ENCODE measurements at places on chromosomes 7 and 10.

DNA sequence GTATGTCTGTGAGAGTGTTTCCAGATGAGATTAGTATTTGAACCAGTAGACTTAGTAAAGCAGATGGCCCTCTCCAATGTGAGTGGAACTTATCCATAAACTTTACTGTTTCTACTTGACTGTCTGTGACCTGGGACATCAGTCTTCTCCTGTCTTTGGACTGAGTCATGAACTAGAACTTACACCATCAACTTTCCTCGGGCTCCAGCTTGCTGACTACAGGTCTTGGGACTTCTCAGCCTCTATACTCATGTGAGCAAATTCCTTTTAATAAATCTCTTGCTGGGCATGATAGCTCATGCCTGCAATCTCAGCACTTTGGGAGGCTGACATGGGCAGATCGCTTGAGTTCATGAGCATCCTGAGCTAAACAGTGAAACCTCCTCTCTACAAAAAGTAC lies 25.7 kb upstream of the WAPL start:
- DNase-seq, result no peak

DNA sequence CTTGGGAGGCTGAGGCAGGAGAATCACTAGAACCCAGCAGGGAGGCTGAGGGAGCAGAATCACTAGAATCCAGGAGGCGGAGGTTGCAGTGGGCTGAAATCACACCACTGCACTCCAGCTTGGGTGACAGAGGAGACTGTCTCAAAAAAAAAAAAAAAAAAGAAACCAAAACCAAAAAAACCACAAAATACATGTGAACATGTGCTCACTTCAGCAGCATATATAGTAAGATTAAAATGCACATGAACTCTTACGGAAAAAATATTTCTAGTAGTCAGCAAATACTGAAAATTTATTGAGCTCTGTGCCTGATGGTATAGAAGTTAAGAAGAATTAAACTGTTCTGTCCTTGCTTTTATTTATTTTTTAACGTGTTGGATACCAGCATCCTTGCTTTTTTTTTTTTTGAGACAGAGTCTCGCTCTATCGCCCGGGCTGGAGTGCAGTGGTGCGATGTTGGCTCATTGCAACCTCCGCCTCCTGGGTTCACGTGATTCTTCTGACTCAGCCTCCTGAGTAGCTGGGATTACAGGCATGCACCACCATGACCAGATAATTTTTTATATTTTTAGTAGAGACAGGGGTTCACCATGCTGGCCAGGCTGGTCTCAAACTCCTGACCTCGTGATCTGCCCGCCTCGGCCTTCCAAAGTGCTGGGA lies 9.6 kb upstream of the ZNF487 start:
- DNase-seq, result no peak

DNA sequence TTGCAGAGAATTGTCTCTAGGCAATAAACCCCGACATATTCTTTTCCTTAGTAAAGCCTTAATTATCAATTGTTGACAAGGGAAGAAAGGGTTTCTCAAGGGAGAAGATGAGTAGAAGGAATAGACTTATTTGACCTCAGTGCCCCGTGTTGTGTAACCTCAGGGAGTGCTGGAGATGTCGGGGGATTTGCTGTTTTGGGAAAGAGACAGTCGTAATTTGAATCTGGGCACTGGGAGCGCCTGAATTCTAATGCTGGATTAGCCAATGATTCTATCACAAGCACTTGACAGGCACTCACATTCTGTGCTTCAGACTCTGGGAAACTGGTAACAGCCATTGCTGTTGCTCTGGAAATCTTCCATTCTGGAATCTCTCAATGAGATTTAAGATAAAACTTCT lies 13.8 kb upstream of the LMOD2 start:
- no peak for DNase-seq

GRCh38 chr7:140048138-140048537 lies 14.6 kb downstream of the PARP12 start:
- DNase-seq, result no peak

- no peak for DNase-seq
These were observed 1056.2 kb downstream of the SORCS3 start for GRCh38 chr10:105697290-105697780.

GRCh38 chr10:90413196-90413595 lies 444.6 kb downstream of the HTR7 start:
- no peak for DNase-seq

- no peak for DNase-seq
These were observed 66.9 kb upstream of the SEMA3A start for GRCh38 chr7:84261509-84261908.

DNA sequence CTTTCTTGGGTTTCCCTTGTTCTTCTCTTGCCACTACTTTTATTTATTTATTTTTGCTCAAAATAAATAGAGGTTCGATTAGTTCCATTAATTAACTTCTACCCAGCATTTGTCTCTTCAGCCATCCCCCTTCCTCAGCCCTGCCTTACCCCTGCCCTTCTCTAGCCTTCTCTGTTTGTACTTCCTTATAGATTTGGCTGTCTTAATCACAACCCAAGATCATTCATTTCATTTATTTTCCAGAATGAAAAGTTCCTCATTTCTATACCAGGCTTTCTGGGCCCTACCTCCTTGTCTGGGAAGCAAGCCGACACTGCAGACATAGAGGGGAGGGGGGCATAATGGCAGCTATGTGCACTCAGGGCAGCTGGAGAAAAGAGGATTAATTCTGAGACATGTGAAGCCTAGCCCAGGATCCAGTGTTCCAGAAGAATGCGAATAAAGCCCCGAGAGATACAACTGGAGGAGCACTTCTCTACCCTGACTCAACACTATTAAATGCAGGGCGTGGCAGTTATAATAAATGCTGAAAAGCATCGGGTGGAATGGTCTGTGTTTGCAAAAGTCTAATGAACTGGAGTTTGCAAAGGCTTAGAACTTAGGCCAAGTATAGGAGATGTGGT lies 6.4 kb upstream of the PDCD4 start:
- DNase-seq, result no peak

Measured in GF-D8 (cell line).